ENCODE measurements at places on chromosomes 5 and 9.
A peak's percentile ranks its signal among the peaks of the same experiment; 100 is the strongest.

GRCh38 chr5:74303578-74303977 is 336.9 kb downstream of the ENC1 start:
- DNase-seq: no peak

DNA sequence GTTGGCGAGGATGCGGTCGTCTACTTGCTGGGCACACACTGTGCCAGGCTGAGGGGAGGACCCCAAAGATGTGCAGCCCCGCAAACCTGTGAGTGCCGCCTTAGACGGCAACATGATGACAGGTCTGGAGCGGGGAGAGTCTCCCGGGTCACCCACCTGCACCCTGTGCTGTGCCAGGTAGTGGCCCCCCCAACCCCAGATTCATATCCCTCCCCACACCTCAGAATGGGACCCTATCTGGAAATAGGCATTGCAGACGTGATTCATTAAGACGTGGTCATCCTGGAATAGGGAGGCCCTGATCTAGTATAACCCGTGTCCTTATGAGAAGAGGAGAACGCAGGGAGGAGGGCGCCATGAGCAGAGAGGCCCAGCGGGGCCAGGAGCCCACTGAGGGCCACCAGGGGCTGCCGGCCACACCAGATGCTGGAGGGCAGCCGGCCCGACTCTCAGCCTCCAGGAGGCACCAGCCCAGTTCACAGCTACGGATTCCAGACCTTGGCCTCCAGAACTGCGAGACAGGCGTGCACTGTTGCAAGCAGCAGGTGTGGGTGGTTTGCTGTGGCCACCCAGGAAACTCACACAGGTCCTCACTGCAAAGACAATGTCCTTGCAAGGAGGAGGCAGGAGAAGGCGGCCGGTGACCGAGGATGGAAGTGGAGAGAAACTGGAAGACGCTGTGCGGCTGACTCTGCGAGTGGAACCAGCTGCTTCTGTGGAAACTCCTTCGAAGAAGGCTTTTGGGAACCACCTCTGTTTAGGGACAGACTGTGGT is 131.9 kb upstream of the LPCAT1 start:
- DNase-seq: no peak

GRCh38 chr5:94028001-94028400 is 286.6 kb upstream of the POU5F2 start:
- no peak for DNase-seq

GRCh38 chr9:127300886-127301447 is 36.4 kb downstream of the GARNL3 start:
- no peak for DNase-seq

GRCh38 chr5:54383941-54384340 is 71.6 kb upstream of the HSPB3 start:
- no peak for DNase-seq

DNA sequence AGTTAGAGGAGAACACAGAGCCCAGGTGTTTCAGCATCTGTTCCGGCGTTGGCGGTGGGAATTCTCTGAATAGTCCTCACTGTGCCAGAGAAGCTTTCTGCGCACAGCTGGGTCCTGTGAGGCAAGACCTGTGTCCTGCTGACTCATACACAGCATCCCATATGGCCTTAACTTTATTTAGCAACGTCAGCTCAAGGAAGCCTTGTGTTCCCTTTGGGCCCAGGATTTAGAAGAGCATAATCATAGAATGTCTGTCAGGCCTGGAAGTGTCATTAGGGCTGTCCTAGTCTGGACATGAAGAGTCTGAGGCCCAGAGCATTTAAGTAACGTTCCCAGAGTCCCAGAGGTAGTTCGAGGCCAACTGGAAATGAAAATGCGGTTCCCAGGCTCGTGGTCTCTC is 188.6 kb upstream of the DMRT1 start:
- DNase-seq: peak; percentile 83

DNA sequence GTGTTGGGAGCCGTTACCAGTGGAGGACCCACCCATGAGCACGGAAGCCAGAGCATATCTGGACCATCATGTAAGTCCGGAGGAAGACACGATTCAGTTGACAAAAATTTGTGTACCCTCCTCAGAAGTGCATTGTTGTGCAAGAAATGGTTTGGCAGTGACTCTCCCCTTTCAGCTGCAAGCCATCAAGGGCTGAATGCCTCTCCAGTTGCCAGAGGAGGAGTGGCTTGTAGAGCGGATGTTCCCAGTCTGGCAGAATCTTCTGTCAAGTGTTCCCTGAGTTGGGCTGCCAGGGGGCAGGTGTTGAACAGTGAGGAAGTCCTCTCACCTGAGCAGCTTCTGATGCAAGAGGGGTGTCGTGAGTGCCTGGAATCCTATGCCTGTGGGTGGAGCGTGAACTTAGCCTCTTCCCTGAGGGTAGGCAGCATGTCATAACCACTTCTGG is 27.6 kb upstream of the CDKN2AIPNL start:
- DNase-seq: no peak

GRCh38 chr9:16898464-16898863 is 28.0 kb upstream of the BNC2 start:
- DNase-seq: no peak

DNA sequence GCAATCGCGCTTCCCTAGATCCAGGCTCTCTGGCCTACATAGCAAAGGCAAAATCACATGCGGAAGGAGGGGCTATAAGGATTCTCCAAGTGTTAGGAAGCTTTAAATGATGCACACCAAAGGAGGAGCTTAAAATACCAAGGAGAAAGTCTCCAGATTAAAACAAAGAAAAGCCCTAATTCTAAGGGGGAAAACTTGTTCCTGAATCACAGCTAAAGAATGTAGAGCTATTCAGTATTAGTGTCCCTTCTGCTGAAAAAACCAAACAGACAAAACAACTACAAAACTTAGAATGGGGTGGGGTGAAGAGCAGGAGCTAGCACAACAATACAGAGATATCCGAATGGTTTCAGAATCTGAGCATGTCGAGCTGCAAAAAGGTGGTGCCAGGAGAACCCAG is 213.7 kb downstream of the DCP2 start:
- no peak for DNase-seq

Measured in NB4 (cell line).